ENCODE measurements at places on chromosomes 6 and 20.
A peak's percentile ranks its signal among the peaks of the same experiment; 100 is the strongest.

- DNase-seq, result no peak
These were observed 8.2 kb downstream of the SPDEF start for GRCh38 chr6:34547701-34548644.

DNA sequence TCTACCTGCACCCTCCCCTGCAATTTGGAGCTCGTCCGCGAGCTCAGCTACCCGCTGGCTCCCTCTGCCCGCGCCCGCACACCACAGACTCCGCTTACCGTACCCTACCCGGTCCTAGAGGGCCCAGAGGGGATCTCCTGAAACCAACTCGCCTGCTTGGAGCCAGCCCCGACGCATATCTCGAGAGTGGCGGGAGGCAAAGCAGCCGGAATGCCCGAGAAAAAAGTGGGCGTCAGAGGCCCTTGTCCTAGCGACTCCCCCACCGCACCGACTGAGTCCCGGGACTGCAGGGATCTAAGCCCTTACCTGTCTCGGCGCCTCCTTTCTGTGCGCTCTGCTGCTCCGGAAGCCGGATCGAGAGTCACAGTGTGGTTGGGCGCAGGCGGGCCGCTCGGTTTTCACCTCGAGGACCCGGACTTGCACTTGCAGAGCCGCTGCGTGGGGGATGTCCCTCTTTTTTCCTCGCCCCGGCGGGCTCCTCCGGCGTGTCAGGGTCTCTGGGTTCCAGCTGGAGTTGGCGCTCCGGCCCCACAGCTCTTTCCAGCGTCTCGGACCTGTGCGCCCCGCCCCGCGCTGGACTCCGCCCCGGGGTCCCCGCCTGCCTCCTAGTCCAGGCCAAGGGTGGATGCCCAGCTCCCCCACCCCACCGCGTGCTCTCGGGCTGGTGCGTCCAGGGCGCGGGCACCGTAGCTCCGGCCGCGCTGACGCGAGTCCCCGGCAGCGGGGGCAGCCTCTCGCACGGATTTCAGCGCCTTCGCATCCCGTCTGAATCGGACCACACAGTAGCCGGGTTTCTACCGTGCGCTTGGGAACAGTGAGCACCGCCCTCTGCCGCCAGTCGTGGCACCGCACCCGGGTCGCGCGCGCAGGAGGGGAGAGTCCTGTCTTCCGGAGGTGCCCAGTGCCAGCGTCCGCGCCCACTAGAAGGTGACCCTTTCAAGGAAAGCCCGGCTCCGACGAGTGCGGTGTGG lies at the start of gene PROKR2:
Gene PROKR2, minus strand, starts transcription at position 767 of the 971 bp plus-strand sequence. CDS start 2,585 bp downstream, outside the sequence.
- no peak for DNase-seq

- no peak for DNase-seq
These were observed 240.5 kb upstream of the MAN1A1 start for GRCh38 chr6:119590066-119590465.

DNA sequence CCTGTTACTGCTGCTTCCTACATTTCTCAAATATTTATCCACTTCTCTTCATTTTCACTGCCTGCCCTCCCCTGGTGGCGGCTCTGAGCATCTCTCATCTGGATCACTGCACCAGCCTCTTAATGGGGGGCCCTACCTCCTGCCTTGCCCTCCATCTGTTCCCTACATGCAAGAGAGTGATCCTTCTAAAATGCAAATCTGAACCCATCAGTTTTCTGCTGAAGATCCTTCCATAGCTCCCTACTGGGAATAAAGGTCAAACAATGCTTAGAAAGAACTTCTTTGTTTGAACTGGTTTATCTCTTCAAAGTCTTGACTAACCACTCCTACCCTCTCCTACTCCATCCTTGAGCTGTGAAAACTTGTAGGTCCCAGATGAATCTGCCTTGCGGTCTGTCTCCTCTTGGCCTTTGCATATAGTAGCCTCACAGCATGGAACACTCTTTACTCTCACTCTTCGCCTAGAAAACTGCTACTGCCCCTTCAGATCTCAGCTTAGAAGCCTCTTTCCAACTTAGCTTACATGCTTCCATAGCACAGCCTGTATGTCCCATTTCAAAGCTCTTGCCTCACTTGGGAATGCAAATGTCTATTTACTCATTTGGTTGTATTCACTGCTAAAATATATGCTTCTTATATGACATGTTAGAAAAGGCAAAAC lies 119.3 kb downstream of the QRSL1 start:
- DNase-seq, result no peak

DNA sequence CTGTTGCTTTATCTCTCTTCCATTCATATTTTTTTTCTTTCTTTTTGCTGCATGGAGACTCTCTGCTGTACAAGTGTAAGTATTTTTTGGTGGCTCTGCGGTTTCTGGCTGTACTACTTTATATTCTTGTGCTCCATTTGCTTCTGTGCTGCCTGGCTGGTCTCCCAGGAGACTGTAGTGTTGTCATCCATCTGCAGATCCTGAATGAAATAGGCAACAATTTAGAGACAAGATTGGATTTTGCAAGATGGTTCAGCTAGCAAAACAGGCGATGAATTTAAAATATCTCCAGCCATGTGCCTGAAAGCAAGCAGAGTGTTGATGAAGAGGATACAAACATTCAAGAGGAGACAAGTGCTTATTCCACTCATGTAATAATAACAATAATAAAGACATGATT lies 75.1 kb upstream of the SCGN start:
- DNase-seq, result no peak

- no peak for DNase-seq
These were observed 158.1 kb upstream of the ARG1 start for GRCh38 chr6:131414956-131415355.

- DNase-seq, result no peak
These were observed 94.0 kb downstream of the SGK1 start for GRCh38 chr6:134223796-134224420.

- no peak for DNase-seq
These were observed 123.8 kb downstream of the BANF2 start for GRCh38 chr20:17823409-17824144.

DNA sequence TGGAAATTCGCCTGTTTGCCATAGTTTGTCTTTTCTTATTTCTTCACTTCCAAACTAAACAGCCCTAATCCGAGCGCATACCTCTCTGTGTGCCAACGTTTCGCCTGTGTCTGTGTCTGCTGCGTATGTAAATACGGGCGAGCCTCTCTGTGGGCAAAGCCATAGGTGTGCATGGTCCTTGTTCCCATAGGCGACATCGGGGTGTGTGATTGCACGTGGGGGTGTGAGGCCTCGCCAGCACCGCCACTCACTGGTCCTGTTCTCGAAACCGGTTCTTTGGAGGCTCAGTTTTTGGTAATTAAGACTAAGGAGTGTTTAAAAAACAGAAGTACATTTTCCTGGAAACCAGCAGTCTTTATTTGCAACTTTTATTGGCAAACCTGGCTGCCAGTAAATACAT lies 6.0 kb upstream of the FOXC1 start:
- DNase-seq, result no peak

DNA sequence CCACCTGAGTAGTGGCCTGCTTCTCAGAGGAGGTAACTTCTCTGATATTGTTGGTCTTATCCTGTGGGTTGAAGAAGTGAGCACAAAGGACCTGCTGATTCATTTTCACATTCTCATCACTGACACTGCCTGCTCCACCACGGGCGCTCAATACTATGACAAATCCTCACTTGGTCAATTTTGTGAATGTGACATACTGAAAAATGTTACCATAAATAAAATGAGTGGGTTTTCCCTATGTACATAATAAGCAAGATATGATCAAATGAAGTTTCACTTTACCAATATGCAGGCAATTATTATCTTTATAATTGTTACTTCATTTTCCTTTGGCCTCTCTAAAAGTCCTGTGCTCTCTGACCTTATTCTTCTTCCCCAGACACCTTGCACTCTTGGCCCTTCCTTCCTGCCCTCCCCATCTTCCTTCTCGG lies 71.5 kb upstream of the RIPOR2 start:
- no peak for DNase-seq

DNA sequence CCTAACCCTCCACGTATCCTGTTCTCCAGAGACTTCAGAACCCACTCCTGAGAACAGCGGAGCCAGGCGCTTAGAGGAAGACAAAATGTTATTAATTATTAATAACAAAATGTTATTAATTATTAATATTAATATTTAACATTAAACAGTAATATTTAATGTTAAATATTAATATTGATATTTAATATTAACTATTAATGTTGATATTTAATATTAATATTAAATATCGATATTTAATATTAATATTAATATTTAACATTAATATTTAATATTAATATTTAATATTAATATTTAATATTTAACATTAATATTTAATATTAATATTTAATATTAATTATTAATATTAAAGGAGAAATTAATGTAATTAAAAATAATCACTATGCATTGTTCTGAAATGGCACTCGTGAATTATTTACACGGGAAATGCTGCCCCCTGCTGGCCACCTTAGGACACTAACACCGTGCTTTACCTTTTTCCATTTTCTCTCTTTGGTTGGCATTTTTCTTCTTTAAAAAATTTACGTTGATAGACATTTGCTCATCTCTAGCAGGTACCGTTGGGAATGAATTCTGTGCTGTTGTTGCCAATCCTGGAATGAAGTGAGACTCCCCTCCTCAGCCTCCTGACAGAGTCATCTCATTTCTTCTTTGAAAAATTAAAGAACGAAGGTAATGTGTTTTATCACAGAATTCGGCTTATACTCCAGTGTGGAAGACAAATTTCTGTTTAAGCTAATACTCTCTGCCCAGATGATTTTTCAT lies 7.5 kb upstream of the GGTLC1 start:
- DNase-seq, result peak; percentile 64

DNA sequence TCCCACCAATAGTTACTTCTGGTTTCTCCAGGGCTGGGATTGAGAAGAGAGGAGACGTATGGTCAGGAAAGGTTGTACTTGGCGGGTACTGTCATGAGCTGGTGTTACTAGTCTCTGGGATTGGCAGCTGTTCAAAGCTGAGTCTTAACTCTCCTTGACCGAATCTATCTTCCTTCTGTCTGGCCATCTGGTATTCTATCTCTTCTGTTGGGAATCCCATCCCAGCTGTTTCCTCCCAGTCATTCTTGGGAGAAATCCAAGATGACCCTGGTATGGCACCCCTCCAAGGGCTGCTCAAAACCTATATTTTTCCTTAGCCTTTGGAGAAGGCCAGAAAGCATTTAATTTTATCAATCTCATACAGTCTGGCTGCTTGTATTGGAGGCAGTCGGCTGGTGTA lies 287.0 kb upstream of the CHD6 start:
- no peak for DNase-seq

GRCh38 chr20:8722277-8722928 lies 346.5 kb upstream of the PLCB4 start:
- no peak for DNase-seq

GRCh38 chr6:110876806-110877564 lies 2.4 kb downstream of the AMD1 start:
- DNase-seq, result no peak

DNA sequence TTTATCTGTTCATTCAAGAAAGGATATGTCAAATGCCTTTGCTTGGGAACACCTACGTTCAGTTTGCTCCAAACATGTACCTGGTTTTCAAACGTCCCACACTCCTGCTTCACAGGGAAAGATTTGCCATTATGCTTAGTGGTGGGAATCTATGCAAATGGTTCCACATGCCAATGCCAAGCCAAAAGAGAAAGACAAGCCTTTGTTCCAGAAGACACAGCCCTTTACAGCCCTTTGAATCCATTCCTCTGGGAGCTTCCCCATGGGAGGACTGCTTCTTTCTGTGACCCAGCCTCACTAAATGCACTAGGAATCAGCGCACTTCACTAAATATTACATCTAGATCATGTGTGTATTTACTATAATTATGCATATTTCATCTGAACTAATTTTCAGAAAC lies 619.5 kb downstream of the PRKN start:
- DNase-seq, result no peak

GRCh38 chr6:17945111-17945510 lies 42.3 kb downstream of the KIF13A start:
- DNase-seq, result no peak

GRCh38 chr20:63626424-63627128 lies at the start of gene GMEB2:
Gene GMEB2 (minus strand): TSS chr20:63627101. CDS start chr20:63619397, 7,704 bp downstream.
- DNase-seq, result peak; percentile 91

DNA sequence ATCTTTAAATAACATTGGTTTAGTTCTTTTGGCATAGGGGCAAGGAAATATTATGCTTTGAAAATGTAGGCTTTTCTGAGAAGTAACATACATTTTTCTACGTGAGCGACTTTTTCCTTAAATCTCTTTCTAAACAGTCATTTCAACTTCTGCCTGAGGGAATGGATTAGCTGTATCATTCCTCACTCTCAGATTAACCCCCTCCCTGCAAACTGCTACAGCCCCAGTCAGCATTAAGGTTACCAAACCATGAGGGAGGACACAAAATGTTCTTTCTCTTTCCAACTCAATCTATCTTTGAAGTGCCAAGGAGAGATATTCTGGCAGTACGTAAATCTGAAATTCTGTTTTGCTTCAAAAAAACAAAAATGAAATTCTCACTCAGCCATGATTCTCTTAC lies 231.3 kb upstream of the FLRT3 start:
- DNase-seq, result no peak

DNA sequence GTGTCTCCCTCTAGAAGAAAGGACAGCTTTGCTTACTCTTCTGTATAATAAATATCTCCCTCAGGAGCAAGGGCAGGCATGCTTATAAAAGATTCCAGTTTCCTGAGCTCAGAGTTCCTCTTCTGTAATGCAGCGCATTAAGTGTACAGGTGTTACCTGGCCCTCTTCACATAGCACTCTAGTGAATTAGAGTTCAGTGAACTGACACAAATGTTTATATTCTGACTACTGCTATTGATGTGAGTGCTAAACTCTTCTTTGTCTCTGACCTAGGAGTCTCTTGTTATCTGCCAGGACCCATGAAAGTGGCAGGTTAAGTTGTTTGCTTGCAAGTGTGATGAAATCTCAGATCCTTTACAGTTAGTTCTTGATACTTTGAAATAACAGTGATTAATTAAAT lies 33.5 kb downstream of the CYB5R4 start:
- DNase-seq, result no peak

DNA sequence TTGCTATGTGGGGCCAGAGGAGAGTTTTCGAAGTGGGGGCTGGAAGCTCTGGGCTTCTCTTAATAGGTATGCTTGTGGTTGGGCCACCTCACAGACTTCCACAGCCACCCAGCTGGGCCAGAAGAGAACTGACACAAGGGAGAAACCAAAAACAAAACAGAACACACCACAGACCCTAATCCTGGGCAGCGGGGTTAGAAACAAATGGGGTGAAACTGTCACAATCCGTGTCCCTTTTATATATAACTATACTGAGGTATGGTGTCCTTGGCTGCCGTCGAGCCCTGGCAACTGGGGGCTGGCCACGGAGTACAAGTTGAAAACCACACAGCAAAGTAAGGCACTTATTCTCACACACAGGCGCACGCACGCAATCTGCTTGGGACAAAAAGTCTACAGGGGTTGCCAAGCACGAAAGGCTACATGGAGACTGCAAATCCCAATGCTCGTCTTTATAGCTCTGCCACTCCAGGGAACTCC lies 78.3 kb downstream of the TRAM2 start:
- DNase-seq, result no peak

GRCh38 chr20:59033093-59033492 lies 958 bp upstream of the ATP5F1E start:
- DNase-seq, result no peak

GRCh38 chr20:38272961-38273360 lies 12.4 kb upstream of the KIAA1755 start:
- no peak for DNase-seq

DNA sequence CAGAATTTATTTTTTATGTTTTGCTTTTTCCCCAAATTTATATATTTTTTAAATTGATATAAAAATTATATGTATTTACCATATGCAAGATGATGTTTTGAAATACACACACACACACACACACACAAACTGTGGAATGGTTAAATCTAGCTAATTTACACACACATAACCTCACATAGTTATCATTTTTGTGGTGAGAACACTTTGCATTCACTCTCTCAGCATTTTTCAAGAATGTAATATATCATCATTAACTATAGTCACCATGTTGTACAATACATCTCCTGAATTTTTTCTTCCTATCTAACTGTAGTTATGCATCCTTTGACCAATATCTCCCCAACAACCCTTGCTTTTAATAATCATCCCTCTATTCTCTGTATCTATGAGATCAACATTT lies 52.2 kb downstream of the GFRAL start:
- no peak for DNase-seq

Measured in aorta (tissue), 5 donors.